ENCODE measurements at places on chromosomes 2 and 18.

GRCh38 chr2:157194097-157194688 lies 63.3 kb upstream of the GALNT5 start:
- DNase-seq = no peak

GRCh38 chr2:46981662-46982350 lies 66.2 kb upstream of the MCFD2 start:
- DNase-seq = no peak

GRCh38 chr2:69386360-69386759 lies 667 bp downstream of the GFPT1 start:
- DNase-seq = no peak

DNA sequence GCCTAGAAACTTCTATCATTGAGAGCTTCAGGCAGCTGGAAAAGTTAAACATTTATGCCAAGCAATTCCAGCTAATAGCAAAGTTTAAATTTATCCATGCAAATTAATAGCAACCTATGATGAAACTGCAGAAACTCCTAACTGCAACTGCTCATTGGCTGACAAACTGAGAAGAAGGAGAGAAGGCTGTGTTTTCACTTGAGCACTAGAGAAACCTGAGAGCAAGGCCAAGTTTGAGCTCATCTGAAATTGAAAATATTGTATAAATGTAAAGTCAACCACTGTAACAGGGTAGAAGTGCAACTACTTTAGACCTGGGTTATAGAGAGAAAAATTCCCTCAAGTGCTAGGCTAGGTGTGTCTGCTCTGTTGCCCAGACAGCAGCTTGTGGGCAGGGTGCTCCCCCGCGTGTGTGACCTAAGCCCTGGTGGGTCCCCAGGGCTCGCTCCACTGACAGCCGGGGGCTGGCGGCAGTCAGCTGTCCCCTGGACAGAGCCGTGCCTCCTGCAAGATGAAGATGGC lies 50.2 kb downstream of the CABYR start:
- no peak for DNase-seq

GRCh38 chr2:149827585-149828126 lies 240.1 kb upstream of the MMADHC start:
- DNase-seq = no peak

DNA sequence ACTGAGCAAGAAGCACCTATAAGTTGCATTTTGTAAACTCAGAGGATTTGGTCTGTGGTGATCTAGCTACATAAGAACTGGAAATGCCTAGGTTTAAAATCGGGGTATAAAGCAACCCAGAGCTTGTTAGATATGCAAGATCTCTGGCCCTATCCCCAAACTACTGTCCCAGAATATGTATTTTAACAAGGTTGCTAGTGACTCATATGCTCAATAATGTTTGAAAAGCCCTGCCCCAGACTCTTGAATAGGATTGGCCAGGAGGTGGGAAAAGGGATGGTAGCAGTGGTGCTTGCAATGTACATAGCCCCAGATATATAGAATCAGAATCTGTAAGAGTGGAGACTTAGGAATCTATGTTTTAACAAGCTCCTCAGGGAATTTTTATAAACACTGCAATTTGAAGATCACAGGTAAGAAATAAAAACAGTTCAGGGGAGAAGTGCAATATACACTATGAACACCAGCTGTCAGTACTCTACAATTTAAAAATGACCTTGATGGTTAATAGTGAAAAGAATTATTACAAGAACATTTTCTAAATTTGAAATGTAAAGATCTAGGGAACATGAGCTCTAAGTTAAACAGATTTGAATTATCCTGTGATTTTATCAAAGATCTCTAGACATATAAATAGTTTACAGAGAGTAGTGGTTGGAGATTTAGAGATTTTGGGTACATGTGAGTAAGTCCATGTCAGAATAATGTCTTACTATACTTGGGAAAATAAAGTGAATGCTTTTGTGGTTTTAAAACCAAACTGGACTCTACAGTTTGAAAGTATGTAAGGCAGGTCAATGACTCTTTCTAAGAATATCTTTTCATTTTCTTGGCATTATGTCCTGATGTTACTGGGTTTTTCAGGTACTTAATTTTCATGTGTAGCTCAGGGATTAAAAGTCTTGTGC lies 7.7 kb upstream of the MMADHC start:
- no peak for DNase-seq

Measured in caudate nucleus (tissue), 63 donors.